ENCODE measurements at places on chromosomes 16 and 17.

DNA sequence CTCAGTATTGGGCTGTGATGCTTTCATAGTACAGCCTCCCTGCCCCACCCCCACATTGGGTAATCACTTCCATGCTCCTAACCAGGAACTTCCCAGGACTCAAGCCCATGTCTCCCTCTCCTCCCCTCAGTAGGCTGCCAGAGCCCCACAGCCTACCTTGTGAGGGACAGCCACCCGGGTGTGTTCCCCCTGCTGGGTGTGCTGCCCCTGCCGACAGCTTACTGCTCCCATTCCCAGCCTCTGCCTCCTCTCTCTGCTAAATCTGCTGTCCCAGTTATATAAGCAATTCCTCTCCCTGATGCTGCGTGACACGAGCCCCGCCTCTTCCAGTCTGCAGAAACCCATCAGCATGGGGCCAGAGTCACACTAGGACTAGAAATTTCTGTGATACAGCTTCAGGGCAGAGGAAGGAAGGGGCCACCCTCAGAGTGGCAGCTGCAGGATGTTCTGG, at the start of gene RSKR:
Gene RSKR, minus strand, starts transcription at position 255 of the 451 bp plus-strand sequence. Its CDS starts 24 bp downstream, at position 231.
- DNase-seq = no peak

- no peak for DNase-seq
These were observed 22.9 kb downstream of the CHCT1 start for GRCh38 chr17:60445144-60445543.

DNA sequence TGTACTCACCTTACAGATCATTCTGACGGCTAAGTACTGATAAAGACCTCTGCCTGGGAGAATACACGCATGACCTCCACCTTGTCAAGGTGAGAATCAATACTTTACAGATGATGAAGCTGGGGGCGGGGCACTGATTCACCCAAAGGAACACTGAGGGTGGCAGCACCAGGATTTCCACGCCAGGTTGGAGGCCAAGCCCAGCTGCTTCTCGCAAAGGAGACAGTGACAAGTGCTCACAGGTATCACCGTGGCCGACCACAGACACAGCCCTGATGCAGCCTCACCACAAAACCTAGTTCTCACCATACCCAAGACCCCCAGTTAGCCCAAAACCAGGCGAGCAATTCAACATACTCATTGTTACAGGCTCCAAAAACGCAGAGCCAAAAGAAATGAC, 434.2 kb downstream of the SOX9 start:
- DNase-seq = no peak

DNA sequence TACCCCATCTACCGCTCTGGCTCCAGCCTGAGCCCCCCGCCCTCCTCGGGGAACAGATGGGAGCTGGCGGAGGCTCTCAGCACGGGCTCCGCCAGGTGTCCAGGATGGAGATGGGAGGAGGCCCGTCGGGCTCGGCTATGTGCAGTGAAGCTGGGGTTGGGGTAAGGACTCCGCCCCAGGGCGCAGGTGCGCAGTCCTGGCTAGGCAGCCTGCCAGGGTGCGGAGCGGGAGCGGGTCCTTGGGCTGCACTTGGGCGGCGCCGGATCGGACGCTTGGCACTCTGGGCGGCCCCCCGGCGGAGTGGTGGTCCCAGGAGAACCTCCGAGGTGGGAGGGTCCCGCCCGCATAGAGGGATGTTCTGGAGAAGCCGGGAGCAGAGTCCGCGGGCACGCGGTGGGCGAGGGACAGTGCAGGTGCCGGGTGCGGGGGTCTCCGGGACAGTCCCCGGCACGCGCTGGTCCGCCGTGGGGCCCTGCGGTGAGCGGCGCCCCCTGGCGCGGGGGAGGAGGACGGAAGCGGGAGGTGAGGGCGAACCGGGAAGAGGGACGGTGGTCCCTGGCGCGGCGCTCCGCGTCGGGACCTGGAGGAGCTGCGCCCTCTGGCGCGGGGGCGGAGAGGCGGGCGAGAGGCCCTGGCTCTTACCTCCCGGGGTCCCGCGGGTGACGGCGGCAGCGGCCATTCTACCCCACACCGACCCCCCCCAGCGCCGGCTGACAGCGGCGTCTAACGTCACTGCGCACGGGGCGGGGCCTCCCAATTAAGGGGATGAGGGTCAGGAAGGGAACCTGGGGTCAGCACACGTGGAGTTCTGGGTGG, at the start of gene CAMTA2:
Gene CAMTA2, minus strand, starts transcription at position 725 of the 816 bp plus-strand sequence. CDS start 1,453 bp downstream, outside the sequence.
- DNase-seq = peak; percentile 79

DNA sequence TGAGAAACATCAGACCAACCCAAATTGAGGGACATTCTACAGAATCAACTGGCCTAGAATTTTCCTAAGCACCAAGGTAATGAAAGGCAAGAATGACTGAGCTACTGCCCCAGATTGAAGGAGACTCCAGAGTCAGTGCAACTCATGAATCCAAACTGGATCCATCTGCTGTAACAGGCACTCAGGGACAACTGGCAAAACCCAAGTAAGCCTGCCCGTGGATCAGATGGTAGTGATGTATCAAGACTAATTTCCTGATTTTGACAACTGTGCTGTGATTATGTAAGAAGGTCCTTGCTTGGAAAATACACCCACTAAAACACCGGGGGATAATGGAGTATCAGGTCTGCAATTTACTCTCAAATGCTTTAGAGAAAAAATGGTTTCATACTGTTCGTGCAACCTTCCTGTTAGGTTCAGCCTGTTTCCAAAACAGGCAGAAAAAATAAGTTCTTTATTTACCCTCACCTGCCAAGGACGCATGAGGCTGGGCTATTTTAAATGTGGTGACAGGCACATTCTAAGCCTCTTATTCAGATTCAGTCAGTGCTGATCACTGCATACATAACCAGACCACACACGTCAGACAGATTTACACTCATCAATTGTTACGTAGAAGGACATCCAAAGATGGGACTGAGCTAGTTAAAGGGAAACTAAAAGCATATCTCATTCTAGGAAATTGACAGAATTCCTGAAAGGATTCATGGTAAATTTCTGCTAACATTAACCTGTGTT, 7.0 kb downstream of the MBTPS1 start:
- no peak for DNase-seq

GRCh38 chr17:62064029-62064790, 868 bp downstream of the MED13 start:
- no peak for DNase-seq

GRCh38 chr16:58027161-58027915, 1.8 kb downstream of the MMP15 start:
- DNase-seq = no peak

DNA sequence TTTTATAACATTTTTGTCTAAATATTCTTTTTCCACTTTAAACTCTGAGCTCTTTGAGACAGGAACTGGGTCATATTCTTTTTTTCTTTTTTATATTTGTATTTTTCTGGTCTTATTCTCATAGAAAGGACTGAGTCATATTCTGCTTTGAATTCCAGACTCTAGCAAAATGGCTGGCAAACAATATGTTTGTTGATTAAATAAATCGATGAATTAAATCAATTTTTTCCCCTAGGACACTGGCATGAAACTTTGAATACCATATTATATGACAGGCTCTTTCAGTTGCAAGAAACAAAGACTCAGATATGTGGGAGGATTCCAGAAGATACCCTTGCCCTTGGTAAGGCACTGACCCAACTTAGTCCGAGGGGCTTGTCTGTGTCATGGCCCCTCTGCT, 3.1 kb upstream of the RGS9 start:
- no peak for DNase-seq

- peak; percentile 85 for DNase-seq
These were observed 2.0 kb downstream of the USP36 start for GRCh38 chr17:78838574-78839005.

DNA sequence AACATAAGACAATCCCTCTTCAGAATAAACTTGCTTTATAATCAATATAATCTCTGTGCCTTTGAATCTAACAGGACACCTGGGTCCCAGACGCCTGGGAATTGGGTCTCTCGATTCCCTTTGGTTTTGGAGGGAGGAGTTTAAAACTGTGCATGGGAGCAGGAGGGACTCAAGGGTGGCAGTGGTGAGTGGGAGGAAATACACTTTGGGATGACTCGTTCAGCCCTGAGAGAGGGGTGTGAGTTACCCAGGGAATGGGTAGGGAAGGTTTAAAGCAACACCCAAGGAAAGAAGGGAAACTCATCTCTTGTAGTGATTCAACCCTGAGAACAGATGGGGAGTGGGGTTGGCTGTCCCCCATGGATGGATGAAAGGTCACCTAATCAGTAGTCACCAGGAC, 1.6 kb downstream of the RANGRF start:
- DNase-seq = no peak

GRCh38 chr17:77824780-77825280, 133.7 kb upstream of the TNRC6C start:
- no peak for DNase-seq

DNA sequence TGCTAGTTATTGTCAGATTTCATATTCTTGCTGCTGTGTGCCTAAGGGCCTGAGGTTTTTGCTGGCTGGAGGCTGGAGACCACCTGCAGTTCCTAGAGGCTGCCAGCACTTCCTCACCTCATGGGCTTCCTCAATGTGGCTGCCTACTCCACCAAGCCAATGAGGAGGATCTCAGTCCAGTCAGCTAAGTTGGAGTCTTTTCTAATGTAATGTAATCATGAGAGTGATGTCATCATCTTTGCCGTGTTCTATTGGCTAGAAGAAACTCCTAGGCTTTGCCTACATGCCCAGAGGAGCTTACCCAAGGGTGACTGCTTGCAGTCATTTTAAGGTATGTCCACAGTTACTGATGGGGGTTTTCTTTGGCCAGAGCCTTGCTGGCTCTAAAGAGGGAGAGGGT, 53.0 kb downstream of the SOCS3 start:
- DNase-seq = no peak

DNA sequence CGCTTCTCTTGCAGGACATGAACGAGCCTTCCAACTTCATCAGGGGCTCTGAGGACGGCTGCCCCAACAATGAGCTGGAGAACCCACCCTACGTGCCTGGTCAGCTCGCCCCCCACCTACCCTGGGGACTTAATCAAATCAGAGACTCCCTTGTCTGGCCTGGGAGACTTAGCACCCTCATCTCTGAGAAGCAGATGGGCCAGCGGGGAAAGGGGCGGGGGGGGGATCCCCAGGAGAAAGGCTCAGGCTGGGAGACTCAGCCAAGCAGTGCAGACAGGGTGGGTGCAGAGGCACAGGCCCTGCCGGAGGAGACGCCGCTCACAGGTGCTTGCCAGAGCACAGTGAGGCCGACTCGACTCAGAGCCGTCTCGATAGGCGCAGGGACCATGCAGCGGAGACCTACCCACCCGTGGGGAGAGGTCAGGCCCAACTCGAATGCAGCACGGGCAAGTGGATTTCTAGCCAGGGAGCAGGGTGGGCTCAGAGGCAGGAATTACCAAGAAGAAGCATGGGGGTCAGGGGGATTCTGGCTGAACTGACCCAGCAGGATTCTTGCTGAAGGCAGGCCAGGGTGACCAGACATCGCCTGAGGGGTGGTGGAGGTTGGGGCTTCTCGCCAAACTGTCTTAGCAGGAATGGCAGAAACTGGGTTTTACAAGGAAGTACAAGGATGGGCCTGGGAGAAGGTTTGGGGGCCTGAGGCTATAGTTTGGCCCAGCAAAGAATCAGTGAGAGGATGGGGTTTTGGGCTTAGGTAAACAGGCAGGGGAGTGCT, 9.7 kb downstream of the GAA start:
- DNase-seq = no peak

DNA sequence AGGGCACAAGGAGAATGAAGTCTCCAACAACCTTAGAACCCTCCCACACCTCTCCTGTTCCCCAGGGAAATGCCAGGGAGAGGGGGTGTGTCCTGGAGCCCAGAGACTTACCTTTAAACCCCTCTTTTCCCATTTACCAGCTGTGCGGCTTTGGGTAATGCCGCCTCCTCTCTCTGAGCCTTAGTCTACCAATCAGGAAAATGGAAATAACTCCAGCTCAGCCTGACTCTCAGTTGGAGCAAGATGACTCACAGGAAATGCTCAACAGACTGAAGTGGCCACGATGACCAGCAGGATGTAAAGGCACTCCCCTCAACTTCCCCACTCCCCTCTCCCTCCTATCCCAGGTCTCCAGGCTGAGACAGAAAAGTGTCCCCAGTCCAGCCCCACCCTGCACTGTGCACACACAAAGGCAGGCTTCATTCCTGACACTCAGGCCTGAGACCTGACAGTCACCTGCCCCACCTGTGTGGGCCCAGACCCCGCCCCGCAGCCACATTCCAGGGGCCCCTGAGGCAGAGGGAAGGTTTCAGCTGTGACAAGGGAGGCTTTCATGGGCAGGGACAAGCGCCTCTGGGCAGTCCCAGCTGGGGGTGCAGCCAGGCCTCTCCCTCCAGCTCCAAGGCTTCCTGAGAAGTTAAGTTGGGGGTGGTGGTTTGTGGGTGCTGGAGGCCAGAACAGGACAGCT, 3.0 kb upstream of the KRT15 start:
- DNase-seq = no peak

- DNase-seq = no peak
These were observed 270.5 kb downstream of the MRTFB start for GRCh38 chr16:14341324-14342225.

- DNase-seq = peak; percentile 15
These were observed 714 bp downstream of the SPATA33 start for GRCh38 chr16:89658221-89658879.

DNA sequence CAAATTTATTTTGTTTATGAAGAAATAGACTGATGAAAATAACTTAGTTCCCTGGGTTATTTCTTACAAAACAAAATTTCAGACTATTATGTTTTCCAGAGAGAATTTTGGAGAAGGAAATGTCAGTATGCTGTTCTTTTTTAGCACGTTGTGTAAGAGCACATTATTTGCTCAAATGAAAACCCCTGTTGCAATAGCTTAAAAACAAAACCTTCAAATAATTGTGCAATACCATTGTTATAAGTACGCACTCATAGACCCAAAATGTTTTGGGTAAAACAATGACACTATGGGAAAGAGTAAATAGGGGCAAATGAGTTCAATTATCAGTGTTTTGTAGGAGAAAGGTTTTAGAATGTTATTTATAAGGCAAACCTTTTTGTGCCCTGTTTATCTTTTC, 18.2 kb downstream of the VMP1 start:
- peak; percentile 18 for DNase-seq

GRCh38 chr17:42358434-42358833, 29.8 kb downstream of the STAT3 start:
- no peak for DNase-seq

DNA sequence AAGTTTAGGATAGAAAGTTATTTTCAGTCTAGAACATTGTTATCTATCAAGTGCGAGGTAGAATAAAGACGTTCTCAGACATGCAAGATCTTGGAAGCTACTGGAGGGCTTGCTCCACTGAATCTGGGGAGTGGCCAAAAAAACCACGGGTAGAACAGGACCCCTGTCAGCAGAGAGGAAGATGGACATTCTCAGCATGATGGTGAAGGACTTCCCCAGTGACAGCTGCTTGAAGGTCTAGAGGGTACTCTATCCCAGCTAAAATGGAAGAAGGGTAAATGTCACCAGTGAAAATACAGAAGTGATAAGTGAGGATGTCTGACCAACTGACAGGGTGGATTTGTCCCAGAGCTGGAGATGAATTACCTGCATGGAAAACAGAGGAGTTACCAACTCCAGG, 10.1 kb downstream of the TNFRSF13B start:
- no peak for DNase-seq

DNA sequence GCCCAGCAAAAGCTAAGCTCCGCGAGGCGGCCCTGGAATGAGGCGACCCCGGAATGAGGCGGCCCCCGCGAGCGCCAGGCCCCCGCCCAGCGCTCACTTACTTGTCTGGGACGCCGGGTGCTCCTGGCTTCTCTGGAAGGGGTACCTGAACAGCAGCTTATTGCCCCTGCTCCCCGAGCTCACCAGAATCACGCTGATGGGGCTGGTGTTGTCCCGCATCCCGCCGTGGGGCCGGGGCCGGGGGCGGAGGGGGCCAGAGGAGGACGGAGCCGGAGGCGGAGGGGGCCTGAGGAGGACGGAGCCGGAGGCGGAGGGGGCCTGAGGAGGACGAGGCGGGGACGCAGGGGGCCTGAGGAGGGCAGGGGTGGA, 440 bp downstream of the NPRL3 start:
- no peak for DNase-seq

All from NCI-H2081 (cell line).